ENCODE measurements at places on chromosomes 2 and 18.

- no peak for DNase-seq
Observed at GRCh38 chr2:37449761-37450296, 105.4 kb downstream of the QPCT start.

GRCh38 chr2:222290736-222291484 is 7.9 kb downstream of the PAX3 start:
- DNase-seq: peak; percentile 79

- DNase-seq: no peak
Observed at GRCh38 chr2:62824388-62824787, 118.9 kb downstream of the EHBP1 start.

DNA sequence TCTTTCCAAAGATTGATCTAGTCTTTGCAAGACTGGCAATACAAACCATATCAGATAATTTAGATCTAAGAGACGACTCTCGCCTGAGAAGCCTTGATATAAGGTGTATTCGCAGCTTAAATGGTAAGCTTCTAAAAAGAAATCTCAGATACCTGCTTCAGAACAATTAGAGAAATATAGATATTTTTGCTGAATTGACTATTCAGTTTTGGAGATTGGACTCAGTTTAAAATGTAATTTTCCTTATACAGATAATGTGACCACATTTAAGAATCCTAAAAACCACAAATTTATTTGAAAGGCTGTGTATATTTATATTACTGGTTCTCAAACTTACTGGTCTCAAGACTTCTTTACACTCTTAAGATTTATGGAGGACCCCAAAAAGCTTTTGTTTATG is 15.4 kb downstream of the PAPOLG start:
- DNase-seq: no peak

DNA sequence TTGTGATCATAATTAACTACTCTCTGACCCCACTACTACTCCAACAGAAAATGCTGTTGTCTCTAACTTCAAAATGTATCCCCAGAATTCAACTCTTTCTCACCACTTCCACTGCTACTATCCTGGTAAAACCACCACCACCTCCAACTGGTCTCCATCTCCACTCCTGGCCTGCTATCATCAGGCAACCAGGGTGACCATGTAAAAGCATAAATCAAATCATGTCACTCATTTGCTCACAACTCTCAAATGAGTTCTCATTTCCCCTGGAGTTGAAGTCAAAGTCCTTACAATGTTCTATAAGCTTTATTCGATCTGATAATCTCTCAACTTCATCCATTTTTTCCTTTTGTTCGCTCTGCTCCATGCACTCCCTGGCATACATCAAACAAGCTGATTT is 24.6 kb downstream of the CUL3 start:
- no peak for DNase-seq

DNA sequence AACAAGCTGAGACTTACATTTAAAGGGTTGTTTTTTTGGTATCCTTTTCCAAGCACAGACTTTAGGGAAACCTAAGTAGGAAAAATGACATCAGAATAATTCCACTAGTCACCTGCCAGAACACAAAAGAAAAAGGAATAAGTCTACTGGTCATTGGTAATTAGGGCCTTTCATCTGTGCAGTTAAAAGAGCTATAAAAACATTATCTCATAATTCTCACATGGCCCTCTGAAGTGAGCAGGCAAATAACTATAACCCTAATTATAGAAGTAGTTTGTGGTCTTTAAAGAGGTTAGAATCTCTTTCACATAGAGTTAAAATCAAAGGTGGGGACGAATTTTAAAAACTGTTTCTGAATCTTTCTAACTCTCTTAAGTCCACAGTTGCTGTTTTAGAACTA is 111.1 kb upstream of the B3GNT2 start:
- DNase-seq: no peak

DNA sequence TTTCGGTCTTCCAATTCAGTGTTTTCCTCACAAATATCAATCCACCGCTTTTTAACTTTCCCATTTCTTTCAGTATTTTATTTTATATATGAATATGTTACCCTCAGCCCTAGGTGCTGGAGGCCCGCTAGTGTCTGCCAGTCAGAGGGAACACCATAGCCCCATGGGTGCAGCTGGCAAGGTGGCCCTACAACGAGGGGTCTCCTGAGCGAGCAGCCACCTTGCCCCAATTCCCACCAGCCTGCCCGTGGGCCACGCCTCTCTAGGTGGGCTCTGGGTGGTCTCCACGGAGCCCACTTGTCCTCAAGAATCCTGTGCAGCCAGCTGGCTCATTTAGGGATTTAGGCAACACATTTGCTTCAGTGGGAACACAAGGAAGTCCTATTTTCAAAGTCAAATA is 72.5 kb upstream of the RGPD5 start:
- DNase-seq: no peak

DNA sequence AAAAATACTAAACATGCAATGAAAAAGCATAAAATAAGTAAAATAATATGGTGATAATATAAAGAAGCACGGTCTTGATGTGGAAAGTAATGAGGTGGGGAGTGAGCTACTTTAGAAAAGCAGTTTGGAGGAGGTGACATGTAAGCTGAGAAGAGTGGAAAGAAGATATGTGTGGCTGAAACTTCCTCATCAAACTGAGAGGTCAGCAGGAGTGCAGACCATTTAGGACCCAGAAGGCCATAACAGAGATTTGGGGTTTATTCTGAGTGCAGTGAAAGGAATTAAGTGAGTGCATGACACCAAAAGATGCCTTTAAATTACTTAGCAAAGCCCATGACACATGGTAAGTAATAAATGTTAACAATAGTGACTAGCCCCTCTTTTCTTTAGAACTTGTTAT is 24.4 kb upstream of the TMEM182 start:
- no peak for DNase-seq

GRCh38 chr2:173457366-173457765 is 102.7 kb downstream of the CDCA7 start:
- no peak for DNase-seq

DNA sequence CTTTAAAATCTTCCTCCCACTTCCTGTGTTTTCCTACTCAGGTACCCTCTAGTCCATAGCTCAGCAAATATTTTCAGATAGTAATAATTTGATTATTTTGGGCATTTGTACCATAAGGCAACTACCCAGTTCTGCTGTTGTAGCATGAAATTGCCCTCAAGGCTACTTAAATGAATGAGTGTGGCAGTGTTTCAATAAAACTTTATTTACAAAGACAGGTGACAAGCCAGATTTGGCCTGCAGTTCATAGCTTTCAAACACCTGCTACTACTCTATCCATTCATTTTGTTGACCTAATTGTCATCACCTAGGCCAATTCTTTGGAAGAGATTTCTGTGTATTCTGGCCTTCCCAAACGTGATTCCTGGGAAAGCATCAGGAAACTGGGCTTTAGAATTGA is 28.9 kb downstream of the NYAP2 start:
- DNase-seq: no peak

DNA sequence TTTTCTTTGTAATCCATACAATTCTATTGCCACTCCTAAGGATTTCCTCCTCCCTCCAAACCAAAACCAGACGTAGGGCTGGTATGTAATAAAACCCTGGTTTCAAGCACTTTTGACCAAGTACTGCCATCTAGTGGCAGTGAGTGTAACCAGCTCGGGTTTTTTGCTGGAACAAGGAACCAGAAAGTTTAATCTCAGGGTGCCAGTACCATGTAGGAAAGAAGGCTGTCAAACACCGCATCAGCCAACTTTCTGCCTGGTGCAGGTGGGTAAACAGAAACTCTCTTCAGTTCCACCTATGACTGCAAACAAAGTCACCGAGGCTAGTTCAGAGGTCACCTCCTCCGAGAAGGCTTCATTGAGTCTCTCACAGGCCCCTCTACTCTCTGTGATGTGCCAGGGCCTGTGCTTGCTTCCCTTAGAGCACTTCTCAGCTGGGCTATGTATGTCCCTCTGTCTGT is 10.2 kb upstream of the THNSL2 start:
- DNase-seq: peak; percentile 73

GRCh38 chr2:35447215-35447614 is 908.4 kb upstream of the CRIM1 start:
- DNase-seq: no peak

GRCh38 chr18:5885361-5885760 is 10.0 kb downstream of the TMEM200C start:
- no peak for DNase-seq

GRCh38 chr18:62914871-62915392 is 199.6 kb downstream of the PHLPP1 start:
- no peak for DNase-seq

DNA sequence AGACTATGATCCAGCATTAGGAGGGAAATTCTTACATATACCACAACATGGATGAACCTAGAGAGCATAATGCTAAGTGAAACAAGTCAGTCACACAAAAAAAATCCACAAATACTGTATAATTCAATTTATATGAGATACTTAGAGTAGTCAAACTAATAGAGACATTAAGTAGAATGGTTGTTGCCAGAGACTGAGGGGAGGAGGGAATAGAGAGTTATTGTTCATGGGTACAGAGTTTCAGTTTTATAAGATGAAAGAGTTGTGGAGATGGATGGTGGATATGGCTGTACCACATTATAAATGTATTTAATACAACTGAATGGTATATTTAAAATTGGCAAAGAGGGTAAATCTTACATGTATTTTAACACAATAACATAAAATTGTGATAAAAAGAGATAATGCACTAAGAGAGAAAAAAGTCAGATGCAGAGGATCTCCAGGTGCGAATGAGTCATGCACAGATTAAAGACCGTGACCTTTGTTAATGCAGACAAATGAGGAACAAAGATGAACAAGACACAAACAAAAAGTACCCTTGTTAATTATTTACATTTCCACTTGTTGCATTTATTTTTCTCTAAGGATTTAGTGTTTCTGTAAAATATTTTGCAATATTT is 541.7 kb upstream of the MEX3C start:
- DNase-seq: no peak

DNA sequence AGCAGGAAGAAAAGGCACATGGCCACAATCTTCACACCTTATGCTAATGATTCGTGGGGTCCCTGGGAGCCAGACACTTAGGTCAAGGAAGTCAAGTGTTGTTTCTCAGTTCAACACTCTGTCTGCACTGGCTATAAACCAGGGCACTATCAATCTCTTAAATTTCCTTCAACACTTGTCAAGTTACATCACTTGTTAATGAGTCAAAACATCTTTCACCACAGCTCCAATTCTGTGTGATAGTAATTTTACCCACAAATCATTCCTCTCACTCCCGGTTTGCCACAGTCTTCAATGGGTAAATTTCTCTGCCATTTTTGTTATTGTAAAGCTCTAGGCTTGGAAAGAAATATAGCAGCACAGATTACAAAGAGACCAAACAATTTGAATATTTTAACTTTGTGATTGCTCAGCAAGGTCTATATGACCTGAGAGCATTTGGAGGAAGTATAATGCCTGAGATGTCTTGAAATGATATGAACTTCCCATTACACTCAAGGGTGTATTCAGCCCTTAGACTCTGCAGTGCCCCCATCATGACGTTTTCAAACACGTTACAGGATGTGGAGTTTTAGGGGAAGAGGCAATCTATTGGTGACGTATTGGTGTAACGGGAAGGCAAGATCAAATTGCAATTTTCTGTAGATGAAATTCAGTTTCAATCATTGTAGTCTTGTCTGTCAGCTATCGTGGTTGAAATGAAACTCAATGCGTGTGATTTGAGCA is 78.7 kb downstream of the ICOS start:
- DNase-seq: no peak

- DNase-seq: no peak
Observed at GRCh38 chr2:78546843-78547242, 478.7 kb upstream of the REG3G start.

DNA sequence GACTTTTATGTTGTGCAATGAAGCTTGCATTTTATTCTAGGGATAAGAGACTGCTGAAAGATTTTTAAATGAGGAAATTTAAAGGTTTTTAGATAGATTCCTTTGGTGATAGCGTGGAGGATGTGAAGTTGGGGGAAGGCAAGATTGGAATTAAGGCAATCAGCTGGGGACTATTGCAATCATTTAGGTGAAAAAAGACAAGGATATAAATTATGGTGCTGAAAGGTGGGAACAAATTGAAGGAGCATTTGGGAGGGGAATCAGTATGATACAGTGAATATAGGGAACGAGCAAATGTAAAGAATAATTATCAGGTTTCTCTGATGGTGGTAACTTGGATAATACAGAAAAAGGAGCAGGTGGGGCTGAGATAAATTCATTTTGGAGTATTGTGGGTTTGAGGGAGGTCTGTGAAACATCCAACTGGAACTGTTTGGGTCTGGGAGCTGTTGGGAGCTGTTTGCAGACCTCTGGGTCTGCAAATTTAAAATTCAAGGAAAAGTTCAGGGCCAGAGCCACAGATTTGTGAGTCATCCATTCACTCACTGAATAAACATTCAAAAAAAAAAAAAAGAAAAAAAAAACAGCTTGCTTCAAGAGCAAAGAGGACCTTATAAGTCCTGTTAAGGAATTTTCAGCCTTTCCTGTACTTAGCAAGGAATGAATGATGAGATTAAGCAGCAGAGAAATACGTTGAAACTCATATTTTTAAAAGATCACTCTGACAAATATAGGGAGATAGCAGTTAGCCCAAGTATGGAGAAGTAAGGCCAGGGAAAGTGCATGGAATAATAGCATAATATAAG is 257.5 kb upstream of the FN1 start:
- no peak for DNase-seq

DNA sequence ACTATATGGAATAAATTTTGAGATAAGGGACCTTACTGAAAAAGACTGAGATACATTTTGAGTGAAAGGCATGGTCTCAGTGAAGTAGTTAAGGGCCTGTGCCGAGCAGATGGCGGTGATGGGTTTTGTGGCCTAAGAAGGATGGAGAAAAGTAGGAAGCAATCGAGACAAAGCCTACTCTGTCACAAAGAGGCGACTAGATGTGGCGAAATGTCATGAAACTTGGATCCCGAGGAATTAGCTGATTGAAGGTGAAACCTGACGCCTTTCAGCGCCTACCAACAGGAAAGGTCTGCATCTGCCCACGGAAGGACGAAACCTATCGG is 558 bp upstream of the CEP192 start:
- DNase-seq: peak; percentile 37

DNA sequence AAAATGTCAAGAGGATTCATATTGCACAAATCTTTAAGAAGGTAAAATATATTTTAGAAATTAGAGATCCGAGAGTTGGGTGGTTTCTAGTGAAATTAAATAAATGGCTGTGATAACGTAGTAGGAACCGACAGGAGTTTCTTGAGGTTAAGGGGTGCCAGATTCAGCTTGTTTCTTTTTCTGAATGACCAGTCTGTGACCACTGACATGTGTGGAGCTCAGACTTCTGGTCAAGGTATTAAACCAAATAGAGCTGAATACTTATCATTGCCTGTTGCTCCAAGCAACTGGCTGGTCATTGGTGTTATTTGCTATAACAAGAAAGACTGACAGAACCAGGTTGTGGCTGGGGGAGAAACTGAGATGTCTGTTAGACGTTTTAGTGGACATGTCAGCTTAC is 408.2 kb upstream of the HS6ST1 start:
- no peak for DNase-seq

DNA sequence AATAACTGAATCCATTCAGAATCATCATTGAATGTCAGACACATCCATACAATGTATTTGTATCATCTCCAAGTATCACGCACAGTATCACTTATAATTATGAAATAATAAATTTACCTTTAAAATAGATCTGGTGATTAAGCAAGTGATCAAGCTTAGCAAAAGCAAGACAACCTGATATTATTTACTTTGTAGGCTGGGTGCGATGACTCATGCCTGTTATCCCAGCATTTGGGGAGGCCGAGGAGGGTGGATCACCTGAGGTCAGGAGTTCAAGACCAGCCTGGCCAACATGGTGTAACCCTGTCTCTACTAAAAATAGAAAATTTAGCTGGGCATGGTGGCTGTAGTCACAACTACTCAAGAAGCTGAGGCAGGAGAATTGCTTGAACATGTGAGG is 421.0 kb upstream of the NETO1 start:
- DNase-seq: no peak
